ENCODE measurements at places on chromosomes 7 and 10. TPM values are rescaled to one million over a fixed set of nuclear protein-coding genes. Genes with fewer than 3 reads are reported as not detected.

Gene TAF6
- total RNA-seq: 70.4 TPM

Gene MGAM2
- not detected for total RNA-seq

Gene CALN1
- total RNA-seq: not detected

Gene NPTX2
- not detected for total RNA-seq

Gene TASOR2
- 52.0 TPM for total RNA-seq

Gene AASS
- 1.7 TPM for total RNA-seq

Gene SCART1
- 4.8 TPM for total RNA-seq

Gene INMT
- total RNA-seq: not detected

Gene CALHM1
- 1.1 TPM for total RNA-seq

Gene ZNF92
- 16.0 TPM for total RNA-seq

Gene MKRN1
- 75.5 TPM for total RNA-seq

DNA sequence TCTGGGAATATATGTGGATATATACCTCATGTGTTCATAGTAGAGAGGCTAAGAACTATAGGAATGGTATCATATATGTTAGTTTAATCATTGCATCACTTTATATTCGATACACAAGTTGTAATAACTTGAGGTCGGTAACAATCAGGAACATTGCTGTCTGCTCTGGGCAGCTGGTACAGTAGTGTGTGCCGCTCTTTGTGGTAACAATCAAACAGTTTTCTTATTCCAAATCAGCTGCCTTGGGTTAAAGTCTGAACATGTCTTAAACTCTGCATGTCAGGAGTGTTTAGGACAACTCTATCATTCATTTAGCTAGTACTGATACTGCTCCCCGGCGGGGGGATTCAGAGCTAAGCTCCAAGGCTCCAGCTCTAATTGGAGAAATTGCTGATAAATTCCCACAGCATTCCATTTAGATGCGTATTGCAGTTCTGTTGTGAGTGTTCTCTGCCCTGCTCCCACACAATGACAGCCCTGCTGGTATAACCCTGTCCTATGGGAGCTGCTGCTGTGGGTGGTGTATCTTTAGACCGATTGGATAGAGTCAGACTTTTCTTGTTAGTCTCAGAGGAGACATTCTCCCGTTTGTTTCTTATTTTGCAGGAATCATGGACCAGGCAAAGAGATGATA, 707.5 kb upstream of the FZD8 start:
- no peaks in the 10 kb centered on the region for H3K4me1 ChIP-seq
- DNase-seq: no peak
- no peaks in the 10 kb centered on the region for H3K36me3 ChIP-seq
- H3K27ac ChIP-seq: no peak overlapping the region

GRCh38 chr10:100828738-100829096, 83.3 kb downstream of the PAX2 start:
- H3K4me3 ChIP-seq: peak overlapping the region; percentile 66
- peaks cover 24% of the 10 kb centered on the region for H3K4me1 ChIP-seq
- no peak overlapping the region for H3K27ac ChIP-seq
- peaks cover 83% of the 10 kb centered on the region for H3K27me3 ChIP-seq
- H3K36me3 ChIP-seq: no peaks in the 10 kb centered on the region
- peak; percentile 49 for DNase-seq

- H3K36me3 ChIP-seq: peaks cover 29% of the 10 kb centered on the region
- H3K4me1 ChIP-seq: peaks cover 25% of the 10 kb centered on the region
- H3K4me3 ChIP-seq: no peak overlapping the region
- H3K27ac ChIP-seq: no peak overlapping the region
- no peaks in the 10 kb centered on the region for H3K27me3 ChIP-seq
These were observed 67.2 kb downstream of the ATAD1 start for GRCh38 chr10:87750817-87751216.

GRCh38 chr10:18400201-18400905, 251.0 kb downstream of the NSUN6 start:
- peaks cover 15% of the 10 kb centered on the region for H3K27me3 ChIP-seq
- no peak for DNase-seq
- no peak overlapping the region for H3K27ac ChIP-seq
- no peaks in the 10 kb centered on the region for H3K36me3 ChIP-seq
- peaks cover 5% of the 10 kb centered on the region for H3K4me1 ChIP-seq

- no peak overlapping the region for H3K4me3 ChIP-seq
- DNase-seq: no peak
- H3K4me1 ChIP-seq: no peaks in the 10 kb centered on the region
- peaks cover 13% of the 10 kb centered on the region for H3K27me3 ChIP-seq
- H3K27ac ChIP-seq: no peak overlapping the region
- H3K36me3 ChIP-seq: no peaks in the 10 kb centered on the region
These were observed 59.9 kb downstream of the MKX start for GRCh38 chr10:27685681-27686080.

DNA sequence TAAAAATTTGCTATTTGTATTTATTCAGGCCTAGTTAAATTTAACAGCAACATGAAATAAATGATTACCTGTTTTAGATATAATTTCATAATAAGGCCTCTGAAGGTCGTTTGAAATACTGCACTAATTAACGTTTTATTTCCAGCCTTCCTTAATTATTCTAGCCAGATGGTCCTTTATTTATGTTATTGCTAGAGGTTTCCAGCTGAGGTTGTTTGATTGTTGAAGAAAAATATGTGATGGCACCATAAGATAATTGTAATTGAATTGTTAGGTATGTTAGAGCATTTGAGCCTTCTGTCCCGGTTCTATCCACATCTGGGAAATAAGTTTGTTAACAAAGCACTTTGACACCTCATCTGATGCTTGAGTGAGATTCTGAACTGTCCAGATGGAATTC, 556.1 kb downstream of the ATRNL1 start:
- DNase-seq: no peak
- H3K27me3 ChIP-seq: no peaks in the 10 kb centered on the region
- no peaks in the 10 kb centered on the region for H3K36me3 ChIP-seq
- H3K27ac ChIP-seq: no peak overlapping the region

GRCh38 chr10:99531026-99531695, 1.6 kb upstream of the NKX2-3 start:
- no peak overlapping the region for H3K4me3 ChIP-seq
- H3K27me3 ChIP-seq: peaks cover 93% of the 10 kb centered on the region
- H3K4me1 ChIP-seq: peaks cover 36% of the 10 kb centered on the region

GRCh38 chr7:116717137-116717536, 45.1 kb downstream of the MET start:
- no peak for DNase-seq
- no peak overlapping the region for H3K4me3 ChIP-seq
- no peaks in the 10 kb centered on the region for H3K4me1 ChIP-seq
- H3K27me3 ChIP-seq: peaks cover 2% of the 10 kb centered on the region
- H3K36me3 ChIP-seq: no peaks in the 10 kb centered on the region
- no peak overlapping the region for H3K27ac ChIP-seq

- DNase-seq: no peak
- no peaks in the 10 kb centered on the region for H3K36me3 ChIP-seq
- H3K4me3 ChIP-seq: no peak overlapping the region
These were observed 93.2 kb downstream of the ZNF22 start for GRCh38 chr10:45093945-45094344.

GRCh38 chr7:107958764-107959526, 44.0 kb downstream of the LAMB1 start:
- peaks cover 19% of the 10 kb centered on the region for H3K27me3 ChIP-seq
- no peak for DNase-seq
- H3K36me3 ChIP-seq: no peaks in the 10 kb centered on the region
- H3K4me1 ChIP-seq: no peaks in the 10 kb centered on the region

GRCh38 chr10:119761106-119761505, 35.3 kb downstream of the INPP5F start:
- DNase-seq: no peak
- H3K4me1 ChIP-seq: peaks cover 12% of the 10 kb centered on the region
- no peaks in the 10 kb centered on the region for H3K27me3 ChIP-seq
- H3K36me3 ChIP-seq: peaks cover 1% of the 10 kb centered on the region

GRCh38 chr7:86152926-86153325, 490.8 kb upstream of the GRM3 start:
- DNase-seq: no peak
- no peaks in the 10 kb centered on the region for H3K36me3 ChIP-seq
- H3K27ac ChIP-seq: no peak overlapping the region

DNA sequence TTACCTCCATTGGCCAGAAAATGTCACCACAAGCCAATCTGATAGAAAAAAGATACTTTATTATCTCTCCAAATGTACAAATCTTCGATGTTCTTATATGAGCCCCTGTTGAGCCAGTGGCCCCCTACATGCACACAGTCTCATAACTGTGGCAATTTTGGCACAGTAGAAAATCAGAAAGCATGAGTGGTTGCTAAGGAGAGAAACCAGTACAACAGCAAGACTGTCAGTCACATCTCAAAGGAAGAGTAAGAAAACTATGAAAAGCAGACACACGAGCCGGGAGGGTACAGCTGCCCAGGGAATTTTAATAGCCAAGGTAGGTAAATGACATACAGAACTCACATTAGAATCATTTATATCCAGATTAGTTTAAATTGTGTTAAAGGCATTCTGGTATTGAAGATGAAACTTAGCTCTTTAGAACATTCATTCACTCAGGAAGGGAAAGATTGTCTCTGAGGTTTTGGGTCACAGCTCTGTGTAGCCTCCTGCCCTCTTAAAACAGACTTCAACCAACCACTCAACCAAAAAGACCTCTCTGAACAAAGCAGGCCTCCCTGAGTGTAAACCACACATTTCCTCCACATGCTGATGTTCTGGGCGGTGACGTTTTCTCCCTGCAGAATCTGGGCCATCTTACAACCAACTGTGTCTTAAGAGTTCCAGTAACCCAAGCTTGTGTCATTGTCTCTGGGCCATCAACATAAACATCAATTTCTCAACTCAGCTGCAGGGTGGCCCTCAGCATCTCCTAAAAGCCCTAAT, 80.8 kb upstream of the ADAM12 start:
- H3K27ac ChIP-seq: no peak overlapping the region
- no peak for DNase-seq
- peaks cover 7% of the 10 kb centered on the region for H3K4me1 ChIP-seq
- no peaks in the 10 kb centered on the region for H3K36me3 ChIP-seq
- H3K27me3 ChIP-seq: no peaks in the 10 kb centered on the region

DNA sequence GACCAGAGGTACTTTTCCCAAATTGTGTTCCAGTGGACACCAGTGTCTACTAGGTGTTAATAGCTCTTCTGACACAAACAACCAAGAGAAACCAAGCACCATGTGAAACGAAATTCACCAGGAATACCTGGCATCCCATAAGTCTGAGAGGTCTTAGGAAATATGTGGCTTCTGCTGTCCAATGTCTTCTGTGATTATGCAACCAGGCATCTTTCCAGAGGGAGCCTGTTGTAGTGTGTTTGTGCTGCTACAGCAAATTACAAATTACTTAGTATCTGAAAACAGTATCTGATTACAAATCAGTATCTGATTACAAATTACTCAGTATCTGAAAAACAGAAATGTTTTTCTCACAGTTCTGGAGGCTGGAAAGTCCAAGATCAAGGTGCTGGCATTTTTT, 133.6 kb upstream of the NPVF start:
- peaks cover 2% of the 10 kb centered on the region for H3K27me3 ChIP-seq
- DNase-seq: no peak
- H3K27ac ChIP-seq: no peak overlapping the region
- no peaks in the 10 kb centered on the region for H3K4me1 ChIP-seq
- H3K4me3 ChIP-seq: no peak overlapping the region

DNA sequence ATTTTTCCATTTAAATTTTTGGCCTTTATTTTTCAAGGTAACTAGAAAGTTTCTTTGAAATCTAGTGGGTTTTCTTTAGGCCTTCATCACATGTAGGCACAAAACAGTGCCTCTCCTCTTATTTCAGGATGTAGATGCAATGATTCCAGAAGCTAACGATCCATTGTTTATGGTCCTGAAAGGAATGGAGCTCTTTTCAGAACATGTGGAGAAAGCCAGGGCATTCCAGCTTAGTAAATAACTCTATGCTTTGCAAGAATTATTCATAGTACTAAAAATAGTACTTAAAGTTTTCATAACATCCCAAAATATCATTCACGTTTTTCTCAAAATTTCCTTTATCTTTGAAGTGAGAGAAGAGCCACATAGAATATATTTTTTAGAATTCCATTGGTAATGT, 91.3 kb downstream of the DYNC1I1 start:
- no peak overlapping the region for H3K27ac ChIP-seq
- no peaks in the 10 kb centered on the region for H3K4me1 ChIP-seq
- H3K4me3 ChIP-seq: no peak overlapping the region

GRCh38 chr10:128568041-128568440, 441.8 kb upstream of the MKI67 start:
- H3K27ac ChIP-seq: no peak overlapping the region
- H3K36me3 ChIP-seq: no peaks in the 10 kb centered on the region
- no peak overlapping the region for H3K4me3 ChIP-seq
- no peaks in the 10 kb centered on the region for H3K4me1 ChIP-seq

- H3K36me3 ChIP-seq: peaks cover 4% of the 10 kb centered on the region
- H3K27ac ChIP-seq: no peak overlapping the region
- H3K27me3 ChIP-seq: no peaks in the 10 kb centered on the region
- DNase-seq: no peak
- H3K4me3 ChIP-seq: no peak overlapping the region
These were observed 75.4 kb downstream of the RABGEF1 start for GRCh38 chr7:66815951-66816350.

DNA sequence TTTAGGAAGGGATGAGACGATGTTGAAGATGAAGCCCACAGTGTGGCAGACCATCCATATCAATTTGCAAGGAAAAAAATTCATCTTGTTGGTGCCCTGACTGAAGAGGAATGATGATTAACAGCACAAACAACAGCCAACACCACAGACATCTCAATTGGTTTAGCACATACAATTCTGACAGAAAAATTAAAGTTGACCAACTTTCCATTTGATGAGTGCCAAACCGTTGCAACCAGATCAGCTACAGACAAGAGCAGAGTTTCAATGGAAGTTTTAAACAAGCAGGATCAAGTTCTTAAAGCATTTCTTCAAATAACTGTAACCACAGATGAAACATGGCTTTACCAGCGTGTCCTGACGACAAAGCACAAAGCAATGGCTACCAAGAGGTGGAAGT, 132.4 kb upstream of the DNAJB12 start:
- no peaks in the 10 kb centered on the region for H3K4me1 ChIP-seq
- no peak overlapping the region for H3K27ac ChIP-seq
- no peaks in the 10 kb centered on the region for H3K36me3 ChIP-seq
- no peak overlapping the region for H3K4me3 ChIP-seq
- no peak for DNase-seq

DNA sequence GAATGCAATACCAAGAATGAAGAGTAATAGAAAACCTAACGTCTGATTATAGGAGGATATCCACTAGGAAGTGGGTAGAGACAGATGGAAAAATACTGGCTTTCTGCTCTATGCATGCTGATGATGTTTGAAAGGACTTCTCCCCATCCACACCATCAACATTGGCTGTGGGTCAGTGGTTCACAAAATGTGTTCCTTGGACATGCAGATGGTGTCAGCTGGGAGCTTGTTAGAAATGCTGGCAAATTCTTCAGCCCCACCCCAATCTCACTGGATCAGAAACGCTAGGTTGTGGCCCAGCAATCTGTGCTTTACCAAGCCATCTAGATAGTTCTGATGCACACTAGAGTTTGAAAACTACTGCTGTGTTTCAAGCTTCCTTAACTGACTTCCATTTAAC, 164.1 kb downstream of the PPP1R17 start:
- H3K27me3 ChIP-seq: no peaks in the 10 kb centered on the region
- H3K4me1 ChIP-seq: no peaks in the 10 kb centered on the region
- no peaks in the 10 kb centered on the region for H3K36me3 ChIP-seq
- no peak for DNase-seq

GRCh38 chr7:30321882-30322192, 37.4 kb downstream of the ZNRF2 start:
- peaks cover 20% of the 10 kb centered on the region for H3K36me3 ChIP-seq
- peak overlapping the region; percentile 73 for H3K4me3 ChIP-seq
- H3K27ac ChIP-seq: peak overlapping the region; percentile 99
- H3K27me3 ChIP-seq: no peaks in the 10 kb centered on the region
- DNase-seq: no peak
